ENCODE measurements at places on chromosomes 1 and 21.
A peak's percentile ranks its signal among the peaks of the same experiment; 100 is the strongest.

GRCh38 chr1:203199816-203200571 lies 13.5 kb upstream of the CHI3L1 start:
- peak; percentile 89 for DNase-seq

GRCh38 chr1:50208756-50209155 lies 100.0 kb downstream of the ELAVL4 start:
- no peak for DNase-seq

DNA sequence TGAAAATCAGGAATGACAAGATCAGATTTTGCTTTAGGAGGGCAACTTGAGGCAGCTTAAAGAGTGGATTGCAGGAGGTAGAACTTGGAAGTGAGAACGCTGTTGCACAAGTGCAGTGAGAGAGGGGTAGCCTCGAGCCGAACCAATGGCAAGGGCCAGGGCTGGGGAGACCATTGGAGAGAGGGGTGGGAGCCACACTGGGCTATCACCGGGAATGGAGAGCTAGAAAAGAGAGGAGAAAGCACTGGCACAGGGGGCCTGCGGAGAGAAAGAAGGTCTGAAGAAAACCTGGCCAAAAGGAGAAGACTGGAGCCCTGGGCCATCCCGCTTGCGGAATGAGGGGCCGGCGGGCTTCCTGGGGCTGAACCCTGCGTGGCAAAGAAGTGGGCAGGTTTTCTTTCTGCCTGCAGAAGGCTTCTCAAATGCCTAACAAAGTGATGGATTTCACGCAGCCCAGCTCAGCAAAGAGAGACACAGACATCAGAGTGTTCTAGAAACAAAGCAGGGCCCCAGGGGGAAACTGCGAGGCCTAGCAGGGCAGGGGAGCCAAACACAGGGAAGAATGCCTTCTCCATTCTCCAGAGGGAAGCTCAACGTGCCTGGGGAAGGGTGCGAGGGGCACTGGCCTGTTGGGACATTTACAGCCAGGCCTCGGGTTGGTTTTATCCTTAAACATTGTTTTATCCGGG lies 1.2 kb upstream of the SLC37A1 start:
- no peak for DNase-seq

GRCh38 chr21:34698270-34699015 lies 29.6 kb downstream of the CLIC6 start:
- no peak for DNase-seq

DNA sequence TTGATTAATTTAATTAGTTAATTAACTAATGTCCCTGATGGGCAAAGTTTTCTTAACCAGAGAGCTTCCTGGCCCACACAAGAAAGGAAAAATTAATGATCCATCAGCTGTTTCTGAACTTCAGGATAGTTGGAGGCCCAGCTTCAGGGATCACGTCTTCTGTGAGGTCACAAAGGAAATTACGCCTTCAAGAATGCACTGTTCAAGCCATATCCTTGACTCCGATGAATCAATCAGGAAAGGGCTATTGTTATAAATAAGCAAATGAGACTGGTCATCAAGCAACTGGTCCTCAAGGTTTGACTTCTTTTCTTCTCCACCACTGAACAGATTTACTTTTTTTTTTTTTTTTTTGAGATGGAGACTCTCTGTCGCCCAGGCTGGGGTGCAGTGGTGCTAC lies 40.6 kb downstream of the TCP10L start:
- DNase-seq = no peak

DNA sequence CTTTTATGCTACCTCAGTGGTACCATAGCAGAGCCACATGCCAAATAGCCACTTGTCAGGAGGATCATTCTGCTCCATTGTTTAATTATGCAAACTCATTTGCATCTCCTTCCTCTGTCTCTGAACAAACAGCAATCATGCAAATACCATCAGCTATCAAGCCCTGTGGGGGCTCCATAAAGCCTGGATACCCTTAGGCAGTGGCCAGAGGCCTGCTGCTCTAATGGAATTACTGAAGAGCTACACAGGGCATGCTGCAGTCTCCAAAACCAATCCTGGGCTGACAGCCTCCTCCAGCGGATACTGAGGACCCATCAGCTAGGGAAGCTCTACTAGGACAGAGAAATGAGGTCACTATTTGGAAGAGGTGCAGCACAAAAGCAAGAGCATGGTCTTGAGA lies 376.3 kb downstream of the KCNH1 start:
- DNase-seq = no peak

DNA sequence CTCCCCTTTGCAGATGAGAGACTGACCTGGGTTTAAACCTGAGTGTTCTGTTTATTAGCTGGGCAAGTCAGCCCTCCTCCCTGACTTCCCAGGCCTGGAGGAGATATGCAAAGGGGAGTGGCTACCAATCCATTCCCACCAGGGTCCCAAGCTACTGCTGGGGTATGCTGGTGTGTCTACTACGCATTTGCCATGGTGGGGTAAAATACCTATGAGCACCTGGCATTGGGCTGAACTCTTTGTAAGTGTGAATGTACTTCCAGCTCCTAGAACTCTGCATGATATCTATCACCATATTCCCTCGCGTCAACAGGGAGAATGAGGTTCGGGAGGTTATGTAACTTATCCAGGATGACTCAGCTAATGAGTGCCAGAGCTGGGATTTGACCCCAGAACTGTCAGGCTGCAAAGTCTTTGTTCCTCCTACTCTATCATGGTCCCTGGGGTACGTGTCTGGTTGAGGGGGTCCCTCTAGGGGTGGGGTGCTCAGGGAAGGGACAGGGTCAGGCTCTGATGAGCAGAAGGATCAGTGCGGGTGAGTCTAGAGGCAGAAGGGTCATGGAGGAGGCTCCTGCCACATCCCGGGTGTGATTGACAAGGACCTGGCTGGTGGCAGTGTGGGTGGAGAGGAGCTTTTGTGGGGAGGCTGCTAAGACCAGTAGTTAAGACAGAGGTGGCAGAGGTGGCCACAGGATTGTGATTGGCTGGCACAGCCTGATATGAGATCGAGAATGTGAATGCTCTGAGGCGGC lies 16.7 kb downstream of the AMPD2 start:
- no peak for DNase-seq

DNA sequence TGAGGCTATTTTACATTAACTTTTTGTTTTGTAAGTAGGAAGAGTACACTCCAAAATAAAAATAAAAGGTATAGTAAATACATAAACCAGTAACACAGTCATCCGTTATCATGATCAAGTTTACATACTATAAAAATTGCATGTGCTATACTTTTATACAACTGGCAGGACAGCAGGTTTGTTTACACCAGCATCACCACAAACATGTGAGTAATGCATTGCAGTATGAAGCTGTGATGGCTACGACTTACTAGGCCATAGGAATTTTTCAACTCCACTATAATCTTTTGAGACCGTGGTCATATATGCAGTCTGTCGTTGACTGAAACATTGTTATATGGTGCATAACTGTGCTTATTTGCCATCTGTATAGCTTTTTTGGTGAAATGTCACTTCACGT lies 106.2 kb downstream of the CENPF start:
- no peak for DNase-seq

- DNase-seq = no peak
Measured at GRCh38 chr1:222347627-222348026, 200.3 kb downstream of the HHIPL2 start.

- no peak for DNase-seq
Measured at GRCh38 chr1:6473974-6474814, 8.2 kb upstream of the TNFRSF25 start.

- no peak for DNase-seq
Measured at GRCh38 chr1:241985787-241986186, 13.1 kb downstream of the MAP1LC3C start.

GRCh38 chr1:33276573-33277298 lies 20.4 kb downstream of the ZNF362 start:
- no peak for DNase-seq

DNA sequence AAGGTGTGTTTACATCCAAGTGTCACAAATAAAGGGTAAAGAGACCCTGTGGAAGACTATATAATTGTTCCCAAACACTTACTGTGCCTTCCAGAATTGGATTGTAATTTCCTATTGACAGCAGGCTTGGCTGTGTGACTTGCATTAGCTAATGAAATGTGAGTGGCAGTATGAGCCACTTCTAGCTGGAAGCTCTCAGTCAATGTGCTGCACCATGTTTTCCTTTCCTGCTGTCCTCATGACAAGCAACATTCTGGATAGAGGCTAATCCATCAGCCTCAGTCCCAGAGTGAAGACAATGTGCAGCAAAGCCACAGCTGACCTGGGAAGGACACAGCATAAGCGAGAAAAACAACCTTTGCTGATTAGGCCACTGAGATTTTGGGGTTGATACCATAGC lies 5.9 kb upstream of the FOXJ3 start:
- no peak for DNase-seq

- no peak for DNase-seq
Measured at GRCh38 chr1:190942475-190942874, 464.8 kb upstream of the BRINP3 start.

- DNase-seq = no peak
Measured at GRCh38 chr1:162172311-162173102, 103.0 kb downstream of the NOS1AP start.

DNA sequence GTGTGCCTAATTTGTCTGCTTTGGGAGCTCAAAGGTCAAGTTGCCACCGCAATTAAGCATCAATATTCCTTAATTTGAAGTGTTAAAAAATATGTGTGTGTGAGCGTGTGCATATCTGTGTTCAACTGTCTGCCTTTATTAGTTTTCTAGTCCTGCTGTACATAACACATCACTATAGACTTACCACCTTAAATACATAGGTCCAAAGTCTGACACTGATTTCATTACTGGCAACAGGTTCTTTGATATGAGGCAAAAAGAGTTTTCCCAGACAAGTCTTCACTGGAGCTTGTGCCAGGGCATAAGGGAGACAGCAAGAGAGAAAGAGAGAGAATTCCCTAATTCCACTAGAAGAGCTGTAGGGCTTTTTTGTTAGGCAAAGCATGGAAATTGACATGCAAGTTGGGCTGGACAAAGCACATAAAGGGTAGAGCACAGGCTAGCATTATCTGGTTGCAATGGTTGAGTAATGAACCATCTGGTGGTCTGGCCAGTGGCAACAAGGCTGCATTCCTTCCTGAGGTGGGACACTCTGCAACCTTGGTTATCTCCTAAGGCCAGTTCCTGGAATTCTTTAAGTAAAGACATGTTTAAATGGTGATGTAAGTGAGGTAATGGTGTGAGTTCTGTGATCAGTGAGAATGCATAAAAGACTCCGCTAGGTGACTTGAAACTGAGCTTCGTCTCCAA lies 457.2 kb upstream of the ADAMTS5 start:
- peak; percentile 61 for DNase-seq

DNA sequence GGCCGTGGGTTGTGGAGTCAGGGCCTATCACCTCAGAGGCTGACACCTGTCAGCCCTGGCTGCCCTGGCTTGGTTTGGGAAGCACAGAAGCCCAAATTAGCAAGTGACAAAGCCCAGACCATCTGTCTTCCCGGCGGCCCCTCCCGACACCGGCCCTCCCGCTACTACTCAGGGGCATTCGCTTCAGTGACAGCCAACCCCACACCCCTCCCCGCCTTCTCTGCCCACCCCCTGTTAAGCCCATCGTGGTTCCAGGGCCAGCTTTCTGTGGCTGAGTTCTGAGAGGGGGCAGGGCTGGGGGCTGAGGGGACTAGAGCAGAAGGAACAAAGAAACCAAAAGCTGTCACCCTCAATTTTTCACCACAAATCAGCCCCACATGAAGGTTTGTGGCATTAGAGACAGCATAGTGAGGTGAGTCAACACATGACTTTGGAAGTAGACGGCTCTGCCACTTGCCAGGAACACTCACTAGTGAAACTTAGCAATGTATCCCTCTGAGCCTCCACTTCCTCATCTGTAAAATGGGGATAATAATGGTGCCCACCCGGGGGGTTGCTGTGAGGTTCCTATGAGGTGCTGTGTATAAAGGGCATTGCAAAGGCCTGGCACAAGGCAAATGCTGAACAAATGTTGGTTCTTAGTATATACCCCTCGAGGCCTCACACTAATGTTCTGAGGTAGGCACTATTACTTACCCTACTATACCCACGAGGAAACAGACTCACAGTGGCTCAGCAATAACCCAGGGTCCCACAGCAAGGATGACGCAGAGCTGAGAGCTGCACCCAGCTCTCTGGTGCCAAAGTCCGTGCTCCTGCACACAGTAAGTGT lies 5.2 kb upstream of the TNNI1 start:
- no peak for DNase-seq

- DNase-seq = peak; percentile 88
Measured at GRCh38 chr21:16117851-16118590, 388.2 kb downstream of the USP25 start.
